Left ventricle myocardium inferior (tissue), 1 donor: ENCODE measurements at places on chromosomes 3 and 15. TPM values are rescaled to one million over a fixed set of nuclear protein-coding genes. Genes with fewer than 3 reads are reported as not detected.

The GPR176 gene
- 1.6 TPM for total RNA-seq

The SLC22A14 gene
- not detected for total RNA-seq

The TMEM45A gene
- total RNA-seq: 3.2 TPM

The KCNMB2 gene
- total RNA-seq: 2.1 TPM

The B2M gene
- 1,128 TPM for total RNA-seq

The LRRC49 gene
- 86.6 TPM for total RNA-seq

The COL7A1 gene
- 24.4 TPM for total RNA-seq

The CD86 gene
- 3.6 TPM for total RNA-seq

The MEIS2 gene
- 36.0 TPM for total RNA-seq

The HESX1 gene
- total RNA-seq: 0.30 TPM

The WDR76 gene
- total RNA-seq: 1.8 TPM

The LPCAT4 gene
- total RNA-seq: 80.6 TPM

The GOLGA6B gene
- not detected for total RNA-seq

The FEZF2 gene
- not detected for total RNA-seq

The GPR171 gene
- total RNA-seq: not detected

The TBC1D2B gene
- 11.7 TPM for total RNA-seq
